Dermis microvascular lymphatic vessel endothelial cell (primary cell): ENCODE measurements at places on chromosomes 1 and 21.

- DNase-seq = peak; percentile 61
Observed at GRCh38 chr1:7207875-7208646, 422.8 kb downstream of the CAMTA1 start.

GRCh38 chr1:160082487-160082886 lies 1.1 kb downstream of the KCNJ9 start:
- no peak for DNase-seq

GRCh38 chr1:27682351-27682944 lies 10.5 kb upstream of the IFI6 start:
- DNase-seq = no peak

DNA sequence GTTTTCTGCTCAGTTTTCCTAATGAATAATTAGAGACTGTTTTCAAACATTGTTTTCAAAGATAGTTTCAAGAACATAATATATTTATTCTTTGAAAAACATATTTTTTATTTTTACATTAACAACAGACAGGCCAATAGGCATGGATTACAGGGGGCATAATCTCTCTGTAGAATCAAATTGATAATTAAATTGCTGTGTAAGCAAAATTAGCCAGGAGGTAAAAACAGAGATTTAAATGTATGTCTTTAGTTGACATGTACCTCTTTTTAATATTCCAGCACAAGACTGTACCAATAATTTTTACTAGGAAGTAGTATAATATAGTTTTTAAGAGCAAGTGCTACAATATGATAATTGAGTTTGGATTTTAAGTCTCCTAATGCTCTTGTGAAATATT lies 1444.5 kb downstream of the BRINP3 start:
- DNase-seq = no peak

DNA sequence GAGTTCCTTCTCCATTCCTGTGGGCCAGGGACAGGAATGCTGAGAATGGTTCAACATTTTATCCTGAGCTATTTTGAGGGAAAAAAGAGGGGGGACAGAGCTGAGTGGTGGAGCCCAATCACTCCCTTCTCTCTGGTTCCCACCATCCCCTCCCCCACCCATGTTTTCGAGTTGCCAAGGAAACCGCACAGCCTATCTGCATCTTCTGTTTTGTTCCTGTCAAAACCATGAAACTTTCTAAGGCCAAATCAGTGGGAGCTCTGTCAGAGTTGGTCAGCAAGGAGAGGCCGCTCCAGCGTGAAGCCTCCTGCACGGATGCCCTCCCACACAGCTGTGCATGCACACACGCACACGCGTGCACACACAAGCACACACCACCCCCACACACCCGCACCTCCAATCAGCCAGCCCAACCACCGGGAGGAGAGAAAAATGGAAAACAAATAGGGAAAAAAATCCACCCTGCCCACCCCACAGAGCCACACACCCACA lies 54.5 kb upstream of the ATP2B4 start:
- no peak for DNase-seq

DNA sequence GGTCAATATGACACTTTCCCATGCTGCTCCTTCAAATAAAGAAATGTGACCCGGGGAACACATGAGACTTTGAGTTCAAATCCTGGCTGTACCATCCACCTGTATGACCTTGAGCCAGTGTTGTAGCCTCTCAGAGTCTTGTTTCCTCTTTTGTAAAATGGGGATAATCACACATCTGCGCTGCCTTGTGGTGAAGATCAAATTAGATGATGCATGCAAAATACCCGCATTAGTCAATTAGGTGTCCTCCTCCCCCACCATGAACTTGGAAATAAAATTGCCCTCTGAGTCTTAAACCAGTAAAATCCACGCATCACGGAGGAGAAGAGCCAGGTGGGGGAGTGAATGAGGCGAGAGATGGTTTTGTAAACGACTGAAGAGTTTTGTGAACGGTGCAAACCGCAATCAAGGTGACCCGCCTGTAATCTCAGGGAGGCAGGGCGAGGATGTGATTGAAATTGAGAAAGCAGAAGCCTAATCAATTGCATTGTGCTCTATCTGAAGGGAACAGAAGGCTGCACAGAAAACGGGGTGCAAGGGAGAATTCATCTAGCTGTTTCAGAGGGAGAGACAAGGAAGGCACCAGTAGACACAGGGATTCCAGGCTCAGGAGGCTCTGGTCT lies 5.8 kb upstream of the AHDC1 start:
- DNase-seq = no peak

GRCh38 chr1:42689912-42690311 lies 7.7 kb downstream of the YBX1 start:
- no peak for DNase-seq
